ENCODE measurements at places on chromosomes 13 and 19. TPM values are rescaled to one million over a fixed set of nuclear protein-coding genes. Genes with fewer than 3 reads are reported as not detected.

The TPGS1 gene
- 19.4 TPM for polyA plus RNA-seq

The GRK1 gene
- not detected for polyA plus RNA-seq

The ZNF490 gene
- polyA plus RNA-seq: 0.77 TPM

The GRIN3B gene
- not detected for polyA plus RNA-seq

The CKM gene
- polyA plus RNA-seq: 0.76 TPM

The COL5A3 gene
- polyA plus RNA-seq: 1.0 TPM

The SLC35E1 gene
- 13.2 TPM for polyA plus RNA-seq

The PGLYRP2 gene
- polyA plus RNA-seq: 0.06 TPM

The NTF4 gene
- polyA plus RNA-seq: not detected

The CEACAM16 gene
- polyA plus RNA-seq: not detected

The BAX gene
- 177 TPM for polyA plus RNA-seq

The NLRP9 gene
- polyA plus RNA-seq: not detected

The INSL3 gene
- polyA plus RNA-seq: 2.6 TPM

Measured in spleen (tissue), 13 donors.